Upper lobe of left lung (tissue), 6 donors: ENCODE measurements at places on chromosomes 16 and 17.

DNA sequence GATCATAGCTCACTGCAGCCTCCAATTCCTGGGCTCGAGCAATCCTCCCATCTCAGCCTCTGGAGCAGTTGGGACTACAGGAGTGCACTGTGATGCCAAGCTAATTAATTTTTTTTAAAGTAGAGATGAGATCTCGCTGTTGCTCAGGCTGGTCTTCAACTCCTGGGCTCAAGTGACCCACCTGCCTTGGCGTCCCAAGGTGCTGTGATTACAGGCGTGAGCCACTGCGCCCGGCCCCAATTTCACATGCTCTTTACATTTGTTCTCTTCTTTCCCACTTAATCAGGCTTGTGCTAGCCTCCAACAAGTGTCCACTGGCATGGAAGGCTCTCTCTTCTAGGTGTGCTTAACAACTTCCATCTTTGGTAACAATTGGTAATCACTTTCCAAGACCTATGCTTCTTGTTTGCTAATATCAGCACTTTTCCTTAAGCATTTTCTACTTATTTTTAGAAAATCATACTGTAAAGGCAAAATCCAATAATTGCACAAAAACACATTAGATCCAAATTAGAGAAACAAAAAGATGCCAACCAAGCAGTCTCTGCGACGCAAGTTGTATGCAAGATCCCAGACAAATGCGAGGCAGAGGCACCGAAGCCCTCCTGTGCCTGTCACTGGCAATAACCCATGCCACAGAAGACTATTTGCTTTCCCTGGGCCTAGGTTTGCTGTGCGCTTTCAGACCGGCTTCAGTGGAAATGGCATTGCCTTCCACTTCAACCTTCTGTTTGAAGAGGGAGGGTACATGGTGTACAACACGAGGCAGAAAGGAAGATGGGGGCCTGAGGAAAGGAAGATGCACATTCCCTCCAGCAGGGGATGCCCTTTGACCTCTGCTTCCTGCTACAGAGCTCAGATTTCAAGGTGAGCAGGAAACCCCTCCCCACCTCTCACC is 52.6 kb downstream of the NOS2 start:
- no peak for DNase-seq

DNA sequence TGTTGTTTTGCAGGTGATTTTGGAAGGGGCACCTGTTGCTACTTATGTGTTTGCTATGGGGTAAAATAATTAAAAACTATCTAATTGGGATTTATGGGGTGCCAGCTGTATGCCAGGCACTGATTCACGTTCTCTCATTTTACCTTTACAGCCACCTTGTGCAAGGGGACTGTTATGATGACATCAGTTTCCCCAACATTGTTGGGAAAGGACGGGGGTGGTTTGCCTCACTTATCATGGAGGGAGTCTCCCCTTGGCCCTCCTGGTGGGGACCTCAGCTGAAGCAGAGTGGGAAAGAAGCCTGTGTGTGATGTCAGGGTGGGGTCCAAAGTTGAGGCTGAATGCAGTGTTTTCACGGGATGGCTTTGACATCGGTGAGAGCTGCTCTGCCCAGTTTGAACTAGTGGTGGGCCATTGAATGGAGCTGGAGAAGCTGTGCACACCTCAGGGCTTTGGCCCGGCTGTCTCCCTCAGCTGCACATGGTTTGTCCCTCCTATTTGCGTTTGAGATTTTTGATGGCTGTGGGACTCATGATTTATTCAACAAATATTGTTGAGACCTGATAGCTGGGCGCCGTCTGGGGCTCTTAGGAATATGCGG is 36.1 kb downstream of the CMIP start:
- DNase-seq, result no peak

DNA sequence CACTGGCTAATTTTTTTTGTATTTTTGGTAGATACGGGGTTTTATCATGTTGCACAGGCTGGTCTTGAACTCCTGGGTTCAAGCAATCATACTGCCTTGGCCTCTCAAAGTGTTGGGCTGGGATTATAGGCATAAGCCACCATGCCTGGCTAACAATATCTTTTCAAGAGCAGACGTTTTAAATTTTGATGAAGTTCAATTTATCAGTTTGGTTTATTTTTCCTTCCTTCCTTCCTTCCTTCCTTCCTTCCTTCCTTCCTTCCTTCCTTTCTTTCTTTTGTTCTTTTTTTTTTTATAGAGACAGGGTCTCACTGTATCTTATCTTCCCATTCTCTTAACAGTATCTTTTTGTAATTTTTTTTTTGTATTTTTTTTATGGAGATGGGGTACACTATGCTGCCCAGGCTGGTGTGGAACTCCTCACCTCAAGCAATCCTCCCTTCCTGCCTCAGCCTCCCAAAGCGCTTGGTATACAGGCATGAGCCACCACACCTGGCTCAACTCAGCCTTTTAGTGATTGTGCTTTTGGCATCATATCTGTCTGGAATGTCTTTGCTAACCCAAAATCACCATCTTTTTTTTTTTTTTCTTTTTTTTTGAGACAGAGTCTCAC is 13.6 kb upstream of the GIP start:
- DNase-seq, result no peak

DNA sequence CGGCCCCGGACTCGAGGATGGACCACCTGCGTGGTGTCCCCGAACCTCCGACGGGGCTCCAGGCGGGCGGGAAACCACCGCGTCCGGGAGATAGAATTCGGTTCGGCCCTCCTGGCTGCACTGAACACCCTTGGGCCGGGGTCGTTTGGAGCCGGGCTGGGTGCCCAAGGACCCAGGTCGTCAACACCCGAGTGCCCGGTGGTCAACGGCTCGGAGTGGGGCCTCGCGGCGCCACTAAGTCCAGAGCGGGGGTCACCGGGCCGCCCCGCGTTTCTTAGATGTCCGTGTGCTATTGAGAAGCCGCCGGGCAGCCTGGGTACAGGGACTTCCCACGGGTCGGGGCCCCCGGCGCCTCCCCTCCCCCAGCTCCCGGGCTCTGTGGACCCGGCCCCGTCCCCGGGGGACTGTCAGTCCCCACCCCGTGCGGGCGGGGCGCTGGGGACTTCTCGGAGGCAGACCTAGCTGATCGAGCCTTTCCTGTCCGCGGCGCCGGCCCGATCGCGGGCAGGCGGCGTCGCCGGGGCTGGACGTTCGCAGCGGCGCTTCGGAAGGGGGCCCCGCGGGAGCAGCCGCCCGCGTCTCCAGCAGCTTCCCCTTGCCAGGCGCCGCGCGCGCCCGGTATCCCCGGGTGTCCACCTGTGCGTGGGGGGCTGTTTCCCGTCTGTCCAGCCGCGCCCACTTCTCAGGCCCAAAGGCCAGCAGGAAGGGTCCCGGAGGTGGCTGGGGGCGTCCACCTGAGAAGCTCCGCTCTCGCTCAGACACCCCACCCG is 655 bp upstream of the NPTX1 start:
- peak; percentile 86 for DNase-seq

DNA sequence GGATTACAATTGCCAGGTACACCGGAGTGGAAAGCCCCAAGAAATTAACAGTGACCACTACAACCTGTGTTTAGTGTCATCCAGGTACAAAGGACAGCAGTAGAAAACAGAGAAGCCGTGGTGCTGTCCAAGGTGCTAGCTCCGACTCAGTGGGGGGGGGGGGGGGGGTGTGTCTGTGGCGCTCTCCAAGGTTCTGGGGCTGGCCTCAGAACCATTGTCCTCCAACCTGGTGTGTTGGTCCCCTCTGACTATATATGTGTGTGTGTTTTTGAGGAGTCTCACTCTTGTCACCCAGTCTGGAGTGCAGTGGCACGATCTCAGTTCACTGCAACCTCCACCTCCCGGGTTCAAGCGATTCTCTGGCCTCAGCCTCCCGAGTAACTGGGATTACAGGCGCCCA is 5.8 kb upstream of the ZNF23 start:
- DNase-seq, result no peak

- no peak for DNase-seq
Observed at GRCh38 chr16:82658796-82659195, 32.0 kb downstream of the CDH13 start.

GRCh38 chr17:39755554-39756379 is 18.0 kb downstream of the GRB7 start:
- peak; percentile 19 for DNase-seq
